ENCODE measurements at places on chromosomes 6 and 20.

GRCh38 chr20:31570735-31571617 is 34.1 kb upstream of the ID1 start:
- DNase-seq, result no peak

- peak; percentile 31 for DNase-seq
Observed at GRCh38 chr6:148203281-148203925, 139.2 kb upstream of the SASH1 start.

DNA sequence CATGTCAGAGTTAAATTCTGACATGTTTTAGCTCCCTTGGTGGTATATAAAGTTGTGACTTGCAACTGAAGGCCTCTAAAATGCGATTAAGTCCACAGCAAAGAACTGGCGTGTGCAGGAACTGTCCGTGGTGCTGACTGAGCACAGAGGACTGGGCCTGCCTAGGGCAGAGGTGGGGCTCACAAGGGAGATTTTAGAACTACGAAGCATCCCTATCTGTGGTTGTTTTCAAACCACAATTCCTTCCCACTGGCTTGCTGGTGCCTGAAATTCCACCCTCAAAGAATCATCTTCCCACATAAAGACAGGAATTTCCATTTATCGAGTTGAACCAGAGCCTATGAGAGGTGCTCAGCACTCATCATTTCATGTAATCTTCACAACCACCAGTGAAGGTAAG is 30.1 kb downstream of the RIMS4 start:
- no peak for DNase-seq

DNA sequence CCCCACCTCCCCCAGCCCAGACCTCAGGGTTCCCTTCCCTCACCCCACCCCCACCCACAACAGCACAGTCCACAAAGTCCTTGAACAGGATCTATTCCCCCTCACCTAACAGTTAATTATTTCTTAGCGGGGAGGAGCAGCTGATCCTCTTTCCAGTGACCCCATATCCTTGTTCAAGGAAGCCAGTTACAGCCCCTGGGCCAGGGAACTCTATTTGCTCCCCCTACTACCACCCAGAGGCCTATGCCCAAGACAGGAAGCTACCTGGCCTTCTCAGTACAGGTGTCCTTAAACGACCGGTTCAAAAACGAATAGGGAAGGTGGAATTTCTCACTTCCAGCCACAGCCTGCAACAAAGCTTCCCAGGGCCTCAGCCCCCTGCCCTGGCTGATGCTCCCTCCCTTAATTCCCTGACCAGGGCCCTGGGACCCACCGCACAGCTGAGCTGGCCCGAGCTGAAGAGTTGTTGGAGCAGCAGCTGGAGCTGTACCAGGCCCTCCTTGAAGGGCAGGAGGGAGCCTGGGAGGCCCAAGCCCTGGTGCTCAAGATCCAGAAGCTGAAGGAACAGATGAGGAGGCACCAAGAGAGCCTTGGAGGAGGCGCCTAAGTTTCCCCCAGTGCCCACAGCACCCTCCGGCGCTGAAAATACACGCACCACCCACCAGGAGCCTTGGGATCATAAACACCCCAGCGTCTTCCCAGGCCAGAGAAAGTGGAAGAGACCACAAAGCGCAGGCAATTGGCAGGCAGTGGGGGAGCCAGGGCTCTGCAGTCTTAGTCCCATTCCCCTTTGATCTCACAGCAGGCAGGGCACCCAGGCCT is 778 bp downstream of the MCCD1 start:
- DNase-seq, result no peak

DNA sequence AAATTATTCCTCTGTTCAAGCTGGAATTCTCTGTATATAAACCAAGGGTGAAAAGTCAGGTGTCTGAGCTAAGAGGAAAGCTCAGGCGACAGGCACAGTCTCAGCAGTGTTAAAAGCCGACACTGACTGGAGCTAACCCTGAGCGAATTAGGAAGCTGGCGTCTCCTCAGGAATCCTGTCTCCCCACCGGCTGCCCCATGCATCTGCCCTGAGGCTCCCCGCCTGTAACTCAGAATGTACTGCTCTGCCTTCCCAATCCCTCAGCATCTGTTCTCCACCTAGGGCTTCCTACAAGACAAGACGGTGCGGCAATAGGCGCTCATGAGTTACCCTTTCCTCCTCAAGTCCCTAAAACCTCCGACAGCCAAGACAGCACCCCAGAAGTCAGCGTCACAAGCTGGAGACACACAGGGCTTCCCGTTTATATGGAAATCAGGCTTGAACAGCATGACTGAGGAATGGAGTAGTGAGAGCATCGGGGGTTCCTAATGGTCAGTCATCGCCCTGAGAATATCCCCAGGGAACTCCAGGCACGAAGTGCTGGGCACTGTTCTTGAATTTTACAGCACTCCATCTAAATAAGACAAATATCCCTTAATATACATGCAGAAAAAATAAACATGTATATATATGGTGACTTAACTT is 33.5 kb downstream of the WDR27 start:
- DNase-seq, result no peak

DNA sequence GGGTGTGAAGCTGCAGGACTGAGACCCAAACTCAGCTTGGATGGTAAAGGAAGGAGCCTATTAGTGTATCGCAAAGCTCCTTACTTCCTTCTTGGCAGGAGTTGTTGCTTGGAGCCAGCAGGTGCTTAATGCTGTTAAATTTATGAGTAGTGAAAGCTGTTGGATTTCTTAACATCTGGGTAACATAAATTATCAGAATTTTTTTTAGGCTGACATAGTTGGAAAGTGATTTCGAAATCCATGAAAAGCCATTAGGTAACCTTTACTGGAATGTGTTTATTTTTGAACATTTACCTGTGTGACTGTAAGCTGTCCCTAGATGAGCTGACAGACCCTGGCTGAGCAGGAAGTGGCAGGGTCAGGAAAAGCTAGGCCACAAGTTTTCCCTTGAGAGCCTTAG is 470.4 kb upstream of the SLC35B3 start:
- DNase-seq, result no peak

GRCh38 chr20:36483209-36483918 is 58.0 kb upstream of the MYL9 start:
- DNase-seq, result no peak

DNA sequence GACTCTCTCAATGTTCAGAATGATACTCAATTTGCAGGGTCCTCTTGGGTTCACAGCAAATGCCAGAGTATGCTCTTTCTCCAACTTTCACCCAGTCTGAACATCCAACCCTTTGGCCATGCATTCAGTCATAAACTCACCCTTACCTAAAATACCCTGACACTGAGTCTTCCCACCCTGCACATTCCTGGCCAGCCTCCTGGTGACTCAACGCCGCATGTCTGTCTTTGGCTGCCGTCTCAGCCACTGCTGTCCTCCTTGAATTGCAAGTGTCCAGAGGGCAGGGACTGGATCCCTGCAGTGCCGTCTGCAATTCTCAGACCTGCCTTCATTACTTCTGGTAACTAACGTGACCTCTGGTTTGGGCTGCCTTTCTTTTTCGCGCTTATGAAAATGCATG is 593.4 kb downstream of the QKI start:
- no peak for DNase-seq

- no peak for DNase-seq
Observed at GRCh38 chr6:48733581-48733980, 622.6 kb upstream of the PTCHD4 start.

DNA sequence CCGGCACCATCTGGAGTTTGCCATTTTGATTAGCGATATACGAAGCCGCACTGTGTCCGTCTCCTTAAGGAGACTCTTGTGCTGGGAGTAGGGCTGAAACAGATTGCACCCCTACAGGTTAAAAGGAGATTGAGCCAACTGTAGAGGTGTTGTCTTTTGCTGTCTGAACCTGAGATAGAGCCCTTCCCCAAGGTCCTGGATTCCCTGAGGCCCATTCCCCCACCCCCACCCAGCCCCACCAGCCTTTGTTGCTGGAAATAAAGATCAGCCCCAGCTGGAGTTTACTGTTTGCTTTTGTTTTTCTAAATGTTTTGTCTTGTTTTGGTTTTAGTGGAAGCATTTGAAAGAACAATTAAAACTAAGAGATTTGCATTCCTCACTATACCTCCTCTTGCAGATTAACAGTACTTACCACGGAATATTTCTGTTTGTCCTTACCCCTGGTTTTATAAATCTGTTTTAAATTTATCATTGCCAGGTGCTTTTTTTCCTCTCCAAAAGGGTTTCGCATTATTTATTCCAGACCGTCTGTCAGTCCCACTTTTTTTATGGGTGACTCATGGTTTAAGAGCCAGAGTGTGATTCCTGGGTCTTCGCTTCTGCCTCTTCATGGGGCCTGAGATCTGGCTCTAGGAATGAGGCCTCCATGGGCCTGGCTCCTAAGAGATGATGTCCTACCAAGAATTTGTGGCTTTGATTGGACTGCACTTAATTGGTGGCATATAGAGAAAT is 169.2 kb downstream of the DTNBP1 start:
- DNase-seq, result no peak

DNA sequence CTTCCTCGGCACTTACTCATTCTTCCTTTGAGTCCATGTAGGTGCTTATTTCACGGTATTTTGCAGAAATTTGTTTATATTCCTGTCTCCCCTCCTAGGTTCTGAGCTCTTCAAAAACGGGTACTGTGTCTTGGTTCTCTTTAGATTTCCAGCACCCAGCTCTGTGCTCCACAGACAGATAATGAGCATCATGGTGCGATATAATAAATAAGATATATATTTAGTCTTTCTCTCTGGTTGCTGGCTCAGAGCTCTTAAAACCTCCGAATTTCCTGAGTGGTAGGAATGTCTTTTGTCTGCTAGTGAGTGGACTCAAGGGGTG is 108.1 kb upstream of the GPR6 start:
- no peak for DNase-seq

Data from brain pericyte (primary cell).